ENCODE measurements at places on chromosomes 16 and 17.

- H3K4me1 ChIP-seq, result peaks cover 12% of the 10 kb centered on the region
- no peak overlapping the region for H3K4me3 ChIP-seq
- DNase-seq, result no peak
- no peak overlapping the region for H3K27ac ChIP-seq
- no peaks in the 10 kb centered on the region for H3K36me3 ChIP-seq
Observed at GRCh38 chr16:89907055-89907814, 11.4 kb upstream of the MC1R start.

GRCh38 chr16:81616321-81617020 is 162.6 kb upstream of the PLCG2 start:
- no peak for DNase-seq
- H3K4me1 ChIP-seq, result peaks cover 14% of the 10 kb centered on the region
- no peaks in the 10 kb centered on the region for H3K27me3 ChIP-seq
- H3K4me3 ChIP-seq, result no peak overlapping the region
- H3K27ac ChIP-seq, result peak overlapping the region; percentile 69
- no peaks in the 10 kb centered on the region for H3K36me3 ChIP-seq

GRCh38 chr17:65022751-65023700 is 33.5 kb downstream of the GNA13 start:
- H3K36me3 ChIP-seq, result no peaks in the 10 kb centered on the region
- H3K27me3 ChIP-seq, result no peaks in the 10 kb centered on the region
- peak overlapping the region; percentile 63 for H3K27ac ChIP-seq
- peaks cover 39% of the 10 kb centered on the region for H3K4me1 ChIP-seq
- DNase-seq, result no peak

DNA sequence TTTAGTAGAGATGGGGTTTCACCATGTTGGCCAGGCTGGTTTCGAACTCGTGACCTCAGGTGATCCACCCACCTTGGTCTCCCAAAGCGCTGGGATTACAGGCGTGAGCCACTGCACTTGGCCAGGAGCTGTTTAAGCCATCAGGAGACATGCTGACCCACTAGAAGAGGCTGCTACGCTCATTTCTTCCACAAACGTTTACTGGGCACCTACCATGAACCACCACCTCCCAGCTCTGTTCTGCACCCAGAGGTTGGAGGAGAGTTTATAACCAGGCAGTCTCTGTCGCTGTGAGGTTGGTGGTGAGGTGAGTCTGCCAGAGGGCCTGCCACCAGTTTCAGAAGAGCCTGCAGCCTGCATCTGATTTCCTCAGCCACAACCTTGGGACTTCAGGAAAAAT is 51.8 kb downstream of the SF3B3 start:
- peaks cover 47% of the 10 kb centered on the region for H3K4me1 ChIP-seq
- peak overlapping the region; percentile 90 for H3K27ac ChIP-seq
- peaks cover 10% of the 10 kb centered on the region for H3K36me3 ChIP-seq

DNA sequence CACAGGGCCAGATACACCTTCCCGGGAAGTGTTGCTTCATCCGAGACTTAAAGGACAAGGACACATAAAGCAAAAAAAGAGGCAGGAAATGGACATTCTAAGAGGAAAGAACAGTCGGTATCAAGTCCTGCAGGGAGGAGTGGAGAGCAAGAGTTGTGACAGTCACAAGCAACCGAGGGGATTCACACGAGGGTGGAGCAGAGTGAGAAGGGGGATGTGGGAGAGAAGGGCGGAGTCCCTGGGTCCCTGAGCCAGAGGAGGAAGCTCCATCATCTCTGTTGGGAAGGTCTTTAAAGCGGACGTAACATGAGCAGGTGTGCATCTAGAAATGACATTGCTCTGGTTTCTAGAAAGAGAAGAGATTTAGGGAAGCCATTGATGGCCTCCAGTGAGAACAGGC is 47.1 kb downstream of the AIPL1 start:
- H3K27ac ChIP-seq, result no peak overlapping the region

- H3K27me3 ChIP-seq, result no peaks in the 10 kb centered on the region
- H3K4me3 ChIP-seq, result no peak overlapping the region
- H3K4me1 ChIP-seq, result no peaks in the 10 kb centered on the region
- H3K27ac ChIP-seq, result no peak overlapping the region
Observed at GRCh38 chr16:3514621-3515020, 13.8 kb downstream of the CLUAP1 start.

Data from tibial nerve (tissue), 4 donors.